NCI-H2029 (cell line): ENCODE measurements at places on chromosomes 11 and 22.
A peak's percentile ranks its signal among the peaks of the same experiment; 100 is the strongest.

DNA sequence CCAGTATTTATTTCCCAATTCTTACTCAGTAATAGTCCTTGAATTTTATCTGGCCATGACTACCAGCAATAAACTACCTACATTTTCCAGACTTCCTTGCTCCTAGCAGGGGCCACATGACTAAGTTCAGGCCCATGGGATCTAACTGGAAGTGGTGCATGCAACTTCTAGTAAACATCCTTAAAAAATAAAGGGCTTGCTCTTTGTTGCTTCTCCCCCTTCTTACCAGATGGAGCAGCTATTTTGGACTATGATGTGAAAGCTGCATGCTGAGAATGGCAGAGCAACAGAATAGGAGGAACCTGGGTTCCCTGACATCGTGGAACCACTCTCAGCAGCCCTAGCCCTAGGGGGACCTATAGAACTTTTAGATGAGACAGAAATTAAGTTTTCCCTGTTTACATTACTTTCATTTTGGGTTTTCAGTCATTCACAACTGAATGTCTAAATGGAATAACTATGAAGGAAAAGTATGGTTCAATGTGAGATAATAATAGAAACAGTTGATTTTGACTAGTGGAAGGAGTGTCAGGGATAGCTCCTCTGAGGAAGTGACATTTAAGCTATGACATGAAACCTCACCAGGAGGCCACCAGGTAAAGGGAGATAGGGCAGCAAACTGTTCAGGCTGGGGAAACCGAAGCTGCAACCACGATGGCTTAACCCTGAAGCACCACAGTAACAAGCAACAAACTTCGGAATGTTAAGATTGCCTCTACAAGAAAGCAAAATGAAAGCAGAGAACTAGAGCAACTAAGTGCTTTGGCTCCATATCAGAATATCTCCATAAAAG lies 48.9 kb downstream of the PHF21A start:
- DNase-seq: no peak

GRCh38 chr11:116913000-116913399 lies 75.6 kb upstream of the APOA1 start:
- no peak for DNase-seq

- DNase-seq: no peak
Observed at GRCh38 chr11:61002598-61002997, 31.1 kb downstream of the CD6 start.

GRCh38 chr22:29710922-29711593 lies 8.7 kb upstream of the CABP7 start:
- DNase-seq: peak; percentile 71

DNA sequence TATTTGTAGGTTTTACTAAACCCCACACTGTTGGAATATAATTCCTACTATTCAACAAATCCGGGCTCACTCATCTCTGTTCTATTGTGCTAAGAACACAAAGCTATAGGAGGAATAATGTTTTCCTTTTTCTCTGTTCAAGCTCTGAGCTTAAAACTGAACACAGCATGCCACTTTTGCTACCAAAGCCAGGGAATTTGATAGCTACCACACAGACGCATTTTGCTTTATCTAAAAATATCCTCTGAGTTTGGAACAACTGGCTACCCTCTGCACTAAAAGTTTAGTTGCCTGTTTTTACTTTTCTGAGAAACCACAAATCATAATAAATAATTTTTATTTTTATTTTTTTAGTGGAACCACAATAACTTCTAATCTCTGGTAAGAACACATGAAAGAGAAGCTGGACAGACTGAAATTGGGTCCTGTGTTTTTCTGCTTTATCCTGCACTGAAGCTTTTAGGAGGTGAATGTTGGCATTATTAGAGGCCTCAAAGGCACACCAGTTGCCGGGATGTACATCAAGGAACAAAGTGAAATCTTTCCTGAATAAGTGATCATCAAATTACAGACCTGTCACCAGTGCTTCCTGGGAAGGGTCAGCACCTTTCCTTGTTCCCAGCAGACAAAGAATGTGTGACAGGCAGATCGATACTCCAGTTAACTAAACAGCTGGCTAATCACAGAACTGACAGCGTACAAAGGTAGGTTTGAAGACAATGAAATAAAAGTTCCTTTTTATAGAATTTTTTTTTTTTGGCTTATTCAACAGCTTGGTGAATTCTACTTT lies 523.2 kb upstream of the TENM4 start:
- no peak for DNase-seq

DNA sequence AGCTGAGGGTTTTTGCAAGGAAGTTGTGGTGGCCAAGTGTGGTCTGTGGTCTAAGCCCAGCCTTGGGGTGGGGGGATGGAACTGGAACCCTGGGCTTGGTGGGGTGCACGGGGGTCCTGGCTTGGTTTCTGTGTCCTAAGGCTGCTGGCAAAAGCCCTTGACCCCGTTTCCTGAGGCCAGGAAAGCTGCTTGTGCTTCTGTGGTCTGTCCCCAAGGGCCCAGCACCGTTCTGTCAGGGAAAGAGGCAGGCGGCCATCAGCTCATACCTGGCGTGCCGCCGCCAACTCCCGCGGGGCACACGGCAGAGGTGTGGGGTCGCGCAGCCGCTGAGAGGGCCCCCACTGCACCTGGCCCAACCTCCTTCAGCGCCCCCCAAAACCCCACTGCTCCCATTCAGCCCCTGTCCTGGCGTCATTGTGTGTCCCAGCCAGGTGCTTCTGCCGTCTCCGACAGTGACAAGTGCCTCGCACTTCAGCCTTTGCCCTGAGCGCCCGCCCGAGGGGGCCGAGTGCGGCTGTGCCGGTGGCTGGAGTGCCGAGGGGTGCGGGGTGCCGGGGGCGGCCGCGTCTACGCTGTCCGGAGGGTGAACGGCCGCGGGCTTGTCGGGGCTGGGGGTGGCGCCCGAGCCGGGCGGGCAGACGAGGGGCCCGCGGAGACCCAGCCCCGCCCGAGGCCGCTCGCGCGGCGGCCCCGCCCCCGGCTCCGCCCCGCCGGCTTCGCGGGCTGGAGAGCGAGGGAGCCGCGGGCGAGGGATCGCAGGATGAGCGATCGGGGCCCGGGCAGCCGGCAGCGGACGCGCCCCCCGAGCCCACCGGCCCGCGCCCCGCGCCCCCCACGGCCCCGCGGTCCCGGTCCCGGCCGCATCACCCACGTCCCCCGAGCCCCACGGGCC lies at the start of gene CNIH2:
CNIH2 (plus strand) TSS at position 705 of the 892 bp plus-strand sequence. CDS start 282 bp downstream, outside the sequence.
- no peak for DNase-seq

DNA sequence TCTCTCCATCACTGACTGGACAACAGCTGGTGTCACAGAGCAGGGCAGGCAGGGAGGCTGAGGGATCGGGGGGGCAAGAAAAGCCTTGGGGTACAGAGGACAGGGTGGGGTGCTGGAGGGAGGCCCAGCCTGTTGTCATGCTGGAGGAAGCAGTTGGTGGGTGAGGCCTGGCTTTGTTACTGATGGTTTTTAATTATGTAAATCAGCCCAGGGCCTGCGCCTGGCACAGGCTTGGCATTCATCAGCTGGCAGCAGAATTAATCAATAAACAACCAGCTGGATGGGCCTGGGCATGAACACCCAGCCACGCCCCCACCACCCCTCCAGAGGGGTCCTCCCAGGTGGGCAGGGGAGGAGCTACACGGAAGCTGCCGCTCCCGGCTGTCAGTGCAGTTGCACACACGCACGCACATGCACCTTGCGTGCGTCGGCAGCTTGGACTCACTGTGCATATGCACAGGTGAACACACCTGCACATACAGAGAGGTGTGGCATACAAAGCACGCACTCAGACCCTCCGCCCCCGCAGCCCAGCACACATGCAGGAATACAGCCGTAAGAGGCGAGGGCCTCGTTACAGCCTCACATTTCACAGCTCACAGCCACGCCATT lies 21.3 kb upstream of the ELFN2 start:
- no peak for DNase-seq

GRCh38 chr11:111526501-111526900 lies 11.9 kb downstream of the HOATZ start:
- no peak for DNase-seq

- DNase-seq: no peak
Observed at GRCh38 chr11:11499300-11499699, 122.5 kb downstream of the GALNT18 start.

GRCh38 chr11:117871160-117871559 lies 5.3 kb downstream of the FXYD6 start:
- no peak for DNase-seq

DNA sequence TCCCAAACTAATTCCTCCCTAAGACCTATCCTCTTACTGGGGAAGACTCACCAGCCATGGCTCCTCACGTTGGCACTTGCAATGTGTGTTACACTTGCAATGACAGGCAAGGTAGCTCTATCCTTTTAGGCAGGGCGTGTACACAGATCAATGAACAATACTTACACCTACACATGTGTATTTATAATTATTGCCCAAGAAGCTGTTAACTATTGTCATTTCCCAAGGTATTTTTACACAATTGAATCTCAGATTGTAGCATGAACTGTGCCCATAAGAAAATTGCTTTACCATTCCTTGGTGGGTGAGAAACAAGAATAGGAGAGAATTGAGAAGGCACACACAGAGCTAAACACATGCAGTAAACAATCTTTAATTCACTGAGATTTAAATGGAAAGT lies at the start of gene CARD18:
CARD18 (minus strand) TSS at position 101 of the 400 bp plus-strand sequence; CDS start at position 58, 43 bp downstream.
- no peak for DNase-seq
